ENCODE measurements at places on chromosomes 11 and 22.

DNA sequence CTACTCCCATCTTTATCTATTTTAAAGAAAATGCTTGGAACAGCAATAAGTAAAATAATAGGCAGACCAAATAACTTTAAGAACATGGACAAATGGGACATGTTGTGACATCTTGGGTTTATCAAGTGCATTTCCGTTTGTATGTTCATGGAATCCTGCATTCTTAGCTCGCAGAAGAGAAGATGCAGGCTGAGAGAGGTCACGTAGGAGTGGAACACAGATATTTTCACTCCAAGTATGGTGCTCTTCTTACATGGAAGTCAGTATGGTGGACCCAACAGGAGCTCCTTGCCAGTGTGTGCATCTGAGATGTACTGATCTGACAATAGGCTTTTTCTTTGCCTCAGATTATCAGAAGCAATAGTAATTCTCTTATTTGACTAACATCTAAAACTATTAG, 1.7 kb downstream of the E2F8 start:
- DNase-seq = no peak

DNA sequence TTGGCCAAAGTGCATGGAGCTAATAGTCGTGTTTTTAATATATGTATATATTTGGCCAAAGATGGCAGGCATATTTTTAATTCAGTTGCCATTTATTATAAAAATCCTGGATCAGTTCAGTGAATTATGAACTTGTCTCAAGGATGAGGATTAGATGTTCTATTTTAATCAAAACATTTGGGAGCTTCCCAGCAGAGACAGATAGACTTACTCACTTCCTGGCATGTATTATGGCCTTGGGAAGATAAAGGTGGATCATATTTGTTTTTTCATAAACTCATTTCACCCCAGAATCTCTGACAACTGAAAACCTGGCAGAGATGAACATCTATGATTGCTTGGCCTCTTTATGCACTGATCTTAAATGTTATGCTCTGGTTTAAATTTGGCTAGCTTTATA, 148.8 kb downstream of the NCAM1 start:
- DNase-seq = no peak

GRCh38 chr11:72439455-72439854, 5.1 kb upstream of the CLPB start:
- no peak for DNase-seq

DNA sequence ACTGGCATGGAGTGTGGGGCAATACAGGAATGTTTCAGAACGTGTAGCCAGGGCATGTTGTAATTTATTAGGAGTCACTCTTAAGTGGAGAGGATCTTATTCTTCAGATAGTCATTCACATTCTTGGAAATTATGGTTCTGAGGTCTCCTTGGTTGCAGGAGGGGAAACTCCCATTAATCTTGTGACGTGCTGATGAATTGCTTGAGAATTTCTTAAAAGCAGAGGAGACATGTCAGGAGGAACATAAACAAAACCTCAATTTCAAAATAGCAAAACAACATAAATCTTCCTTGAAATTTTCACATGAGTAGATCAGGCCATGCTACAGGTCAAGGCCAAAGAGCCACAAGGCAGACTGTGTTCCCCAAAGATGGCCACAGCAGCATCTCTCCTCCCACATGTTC, 50.4 kb downstream of the ADM start:
- no peak for DNase-seq

GRCh38 chr22:50400406-50400805, 57.3 kb downstream of the PPP6R2 start:
- no peak for DNase-seq

- DNase-seq = no peak
Observed at GRCh38 chr22:37599153-37599552, 9.5 kb upstream of the GGA1 start.

- no peak for DNase-seq
Observed at GRCh38 chr11:116913000-116913399, 75.6 kb upstream of the APOA1 start.

- no peak for DNase-seq
Observed at GRCh38 chr22:29139965-29140782, 65.5 kb upstream of the EMID1 start.

GRCh38 chr11:3906166-3906565, 50.7 kb downstream of the STIM1 start:
- no peak for DNase-seq

DNA sequence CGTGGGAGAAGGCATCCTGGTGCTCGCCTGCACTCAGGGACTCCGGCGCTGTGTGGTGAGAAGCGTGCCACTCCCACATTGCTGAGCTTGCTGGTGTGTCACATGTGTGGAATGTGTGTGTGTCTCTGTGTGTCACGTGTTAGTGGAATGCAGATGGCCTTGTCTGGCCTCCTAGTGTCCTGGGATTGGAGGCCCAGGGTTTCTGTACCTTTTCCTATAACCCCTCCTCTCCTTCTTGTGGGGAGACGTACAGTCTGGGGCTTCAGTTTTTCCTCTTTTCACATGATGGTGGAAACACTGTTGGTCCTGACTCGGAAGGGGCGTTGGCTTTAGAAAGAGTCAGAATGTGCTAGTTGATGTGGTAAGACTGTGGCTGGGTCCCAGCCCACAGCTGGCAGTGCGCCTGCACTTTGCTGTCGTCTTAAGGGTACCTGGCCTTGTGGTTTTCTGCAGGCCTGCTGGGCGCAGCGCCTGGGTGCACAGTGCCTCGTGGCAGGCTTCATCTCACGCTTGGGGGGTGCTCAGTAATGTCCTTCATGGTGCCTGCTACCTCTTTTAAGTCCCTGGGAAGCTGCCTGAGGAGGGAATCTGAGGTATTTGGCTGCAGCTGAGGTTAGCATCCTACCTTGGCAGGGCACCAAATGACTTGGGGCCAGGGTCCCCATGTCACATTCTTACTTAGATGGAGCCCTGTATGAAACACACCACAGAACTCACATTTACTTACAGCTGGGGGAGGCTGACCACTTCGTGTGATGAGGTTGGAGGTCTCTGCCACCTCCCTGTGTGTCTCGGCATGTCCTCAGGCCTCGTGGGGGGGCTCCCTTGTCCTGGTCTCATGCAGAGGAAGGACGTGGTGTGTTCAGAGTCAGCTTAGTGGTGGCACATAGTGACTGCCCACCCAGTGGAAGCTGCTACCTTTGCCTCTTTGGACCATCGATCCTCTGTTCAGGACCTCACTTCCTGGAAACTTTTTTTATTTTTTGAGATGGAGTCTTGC, 61.9 kb downstream of the MED15 start:
- DNase-seq = no peak

DNA sequence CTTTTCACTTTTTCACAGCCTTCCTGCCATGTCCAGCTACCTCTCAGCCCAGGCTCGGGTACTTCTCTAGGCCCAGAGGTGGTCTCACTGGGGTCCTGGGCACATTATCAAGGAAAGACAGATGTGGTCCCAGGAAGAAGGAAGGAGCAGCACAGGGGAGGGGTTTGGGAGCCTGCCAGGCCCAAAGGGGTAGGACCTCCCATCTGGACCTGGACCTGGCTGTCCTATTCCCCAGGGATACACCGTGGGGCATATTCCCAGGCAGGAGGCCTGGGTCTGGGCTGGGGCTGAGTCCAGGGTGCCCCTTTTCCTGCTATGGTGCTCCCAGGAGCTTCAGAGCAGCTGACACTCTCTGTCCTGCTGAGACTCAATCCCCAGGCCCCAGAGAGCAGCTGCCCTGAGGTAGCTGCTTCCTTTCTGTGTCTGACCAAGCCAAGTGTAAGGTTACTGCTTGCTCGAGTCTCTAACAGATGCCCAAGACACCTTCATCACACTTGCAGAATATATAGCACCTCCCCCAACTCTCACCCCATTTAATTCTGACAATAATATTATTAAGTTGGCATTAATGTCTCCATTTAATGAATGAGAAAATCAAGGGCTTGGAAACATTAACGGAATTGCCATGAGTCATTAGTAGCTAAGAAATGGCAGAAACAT, 232.0 kb downstream of the BUD13 start:
- DNase-seq = no peak

DNA sequence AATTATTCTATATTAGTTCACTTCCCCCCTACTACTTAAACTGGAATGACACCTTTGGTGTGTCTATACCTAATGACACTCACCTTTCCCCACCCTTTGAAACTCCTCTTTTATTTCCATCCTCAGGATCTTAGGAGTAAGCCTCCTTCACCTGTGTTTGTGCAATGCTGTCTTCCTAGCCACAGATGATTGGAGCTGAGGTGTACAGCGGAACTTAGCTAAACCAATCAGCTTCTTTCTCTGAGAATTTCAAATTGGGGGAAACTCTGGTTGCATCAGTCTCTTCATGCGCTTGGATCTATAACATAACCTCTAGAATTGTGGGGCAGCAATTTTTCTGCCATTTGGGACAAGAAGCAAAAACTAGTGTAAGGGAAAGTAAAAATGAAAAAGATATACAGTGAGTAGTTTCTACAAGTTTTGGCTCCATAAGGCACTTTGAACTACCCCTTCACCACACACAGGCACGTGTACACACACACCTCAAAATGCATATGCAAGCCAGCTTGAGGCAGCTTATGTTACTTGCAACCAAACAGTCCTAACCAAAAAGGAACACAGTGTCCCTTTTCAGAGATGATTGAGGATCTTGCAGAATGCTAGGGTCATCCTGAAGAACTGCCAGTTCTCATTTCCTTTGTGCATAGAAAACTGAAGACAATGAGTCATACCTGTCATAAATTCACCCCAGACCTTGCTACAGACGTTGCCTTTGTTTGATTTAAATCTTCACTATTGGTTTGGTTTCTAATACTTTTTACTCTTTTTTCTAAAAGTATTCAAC, 36.0 kb upstream of the LDLRAD3 start:
- DNase-seq = no peak

GRCh38 chr11:27296497-27296896, 66.5 kb downstream of the CCDC34 start:
- peak; percentile 25 for DNase-seq

- DNase-seq = no peak
Observed at GRCh38 chr22:17910561-17911311, 113.6 kb downstream of the MICAL3 start.

DNA sequence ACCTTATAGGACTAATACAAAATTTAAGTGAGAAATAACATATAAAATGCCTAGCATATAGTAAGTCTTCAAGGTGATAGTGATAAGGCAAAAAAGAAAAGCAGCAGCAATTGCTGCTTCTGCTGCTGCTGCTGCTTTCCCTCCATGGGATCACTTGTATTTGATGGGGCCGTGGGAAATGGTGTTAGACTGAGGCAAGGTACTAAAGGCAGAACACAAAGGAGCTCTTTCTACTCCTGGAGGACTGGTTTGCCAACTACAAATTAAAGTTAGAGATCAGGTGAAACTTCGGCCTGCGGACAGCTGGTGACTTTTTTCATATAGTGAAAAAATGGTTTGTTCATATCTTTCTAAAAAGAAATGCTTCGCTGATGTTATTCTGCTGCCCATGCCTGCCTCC, 46.3 kb downstream of the SWAP70 start:
- no peak for DNase-seq

GRCh38 chr11:76025817-76026216, 180.5 kb downstream of the WNT11 start:
- DNase-seq = no peak

GRCh38 chr11:8961401-8961800, 2.8 kb downstream of the TMEM9B start:
- no peak for DNase-seq

- DNase-seq = no peak
Observed at GRCh38 chr11:17810746-17811145, 76.2 kb downstream of the KCNC1 start.

GRCh38 chr11:104852811-104853210, 45.4 kb downstream of the CASP12 start:
- no peak for DNase-seq

- DNase-seq = no peak
Observed at GRCh38 chr11:132036746-132037466, 666.5 kb downstream of the NTM start.

- DNase-seq = no peak
Observed at GRCh38 chr11:1337647-1338007, 28.2 kb upstream of the TOLLIP start.

GRCh38 chr11:87453531-87454089, 415.9 kb downstream of the TMEM135 start:
- peak; percentile 28 for DNase-seq

GRCh38 chr11:111531136-111531535, 9.4 kb upstream of the LAYN start:
- DNase-seq = no peak

DNA sequence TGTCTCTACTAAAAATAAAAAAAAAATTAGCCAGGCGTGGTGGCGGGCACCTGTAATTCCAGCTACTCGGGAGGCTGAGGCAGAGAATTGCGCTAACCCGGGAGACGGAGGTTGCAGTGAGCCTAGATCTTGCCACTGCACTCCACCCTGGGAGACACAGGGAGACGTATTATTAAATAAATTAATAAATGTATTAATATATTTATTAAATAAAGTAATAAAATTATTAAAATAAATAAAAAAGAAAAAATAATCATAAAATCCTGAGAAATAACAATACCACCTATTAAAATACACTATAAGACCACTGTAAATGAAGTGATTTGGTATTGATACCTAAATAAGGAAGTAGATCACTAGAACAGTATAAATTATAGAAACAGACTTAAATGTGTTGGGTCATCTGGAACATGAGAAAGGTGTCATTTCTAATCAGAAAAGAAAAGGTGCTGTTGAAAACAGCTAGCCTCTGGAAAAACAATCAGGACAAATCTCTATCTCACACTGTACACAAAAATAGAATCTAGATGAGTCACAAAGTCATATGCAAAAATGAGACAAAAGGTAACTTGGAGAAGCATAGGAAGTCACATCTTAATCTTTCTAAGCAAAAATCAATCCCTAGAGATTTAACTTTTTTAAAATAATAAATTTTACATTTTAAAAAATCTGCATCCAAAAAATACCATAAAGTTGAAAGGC, 43.2 kb upstream of the UBASH3B start:
- no peak for DNase-seq

DNA sequence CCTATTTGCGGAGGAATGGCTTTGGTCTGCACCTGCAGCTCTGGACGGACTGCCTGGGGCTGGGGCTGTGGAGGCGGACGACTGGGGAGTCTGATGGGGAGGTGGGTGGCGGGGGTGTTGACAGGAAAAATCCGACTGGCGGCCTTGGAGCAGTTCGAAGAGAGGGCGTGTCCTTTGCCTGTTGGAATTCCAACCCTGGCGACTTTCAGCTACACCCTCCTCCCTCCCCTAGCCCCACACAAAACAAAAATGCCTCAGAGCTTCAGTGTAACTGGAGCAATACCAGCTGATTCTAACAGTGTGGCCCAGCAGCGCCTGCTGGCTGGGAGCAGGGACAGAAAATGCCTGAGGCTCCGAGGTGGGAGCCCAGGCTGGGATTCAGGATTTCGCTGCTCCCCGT, 85.4 kb downstream of the ATXN10 start:
- no peak for DNase-seq

- no peak for DNase-seq
Observed at GRCh38 chr22:27483095-27483785, 318.3 kb downstream of the MN1 start.

DNA sequence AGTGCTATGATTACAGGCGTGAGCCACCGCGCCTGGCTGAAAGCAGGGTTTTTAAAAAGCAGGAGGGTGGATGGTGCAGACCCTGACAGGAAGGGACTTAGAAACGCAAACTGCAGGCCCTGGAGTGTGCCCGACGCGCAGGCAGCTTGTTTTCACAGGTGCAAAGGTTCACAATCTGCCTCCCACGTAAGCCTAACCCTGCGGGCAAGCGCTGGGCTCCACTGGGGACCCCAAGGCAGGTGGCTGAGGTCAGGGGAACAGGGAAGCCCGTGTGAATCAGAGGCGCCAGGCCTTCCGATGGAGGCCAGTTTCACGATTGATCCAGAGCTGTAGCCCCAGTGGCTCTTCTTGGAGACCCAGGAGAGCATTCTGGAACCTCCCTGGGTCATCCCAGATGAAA, 256.3 kb downstream of the BRD1 start:
- no peak for DNase-seq

GRCh38 chr11:70445605-70446004, 47.3 kb downstream of the CTTN start:
- DNase-seq = no peak

Measured in NCI-H187 (cell line).